Anterior cingulate cortex (tissue), 58 donors: ENCODE measurements at places on chromosomes 7 and 10.

- no peak for DNase-seq
Measured at GRCh38 chr7:2666155-2666554, 21.8 kb upstream of the AMZ1 start.

- DNase-seq = no peak
Measured at GRCh38 chr7:83655951-83656556, 7.1 kb upstream of the SEMA3E start.

DNA sequence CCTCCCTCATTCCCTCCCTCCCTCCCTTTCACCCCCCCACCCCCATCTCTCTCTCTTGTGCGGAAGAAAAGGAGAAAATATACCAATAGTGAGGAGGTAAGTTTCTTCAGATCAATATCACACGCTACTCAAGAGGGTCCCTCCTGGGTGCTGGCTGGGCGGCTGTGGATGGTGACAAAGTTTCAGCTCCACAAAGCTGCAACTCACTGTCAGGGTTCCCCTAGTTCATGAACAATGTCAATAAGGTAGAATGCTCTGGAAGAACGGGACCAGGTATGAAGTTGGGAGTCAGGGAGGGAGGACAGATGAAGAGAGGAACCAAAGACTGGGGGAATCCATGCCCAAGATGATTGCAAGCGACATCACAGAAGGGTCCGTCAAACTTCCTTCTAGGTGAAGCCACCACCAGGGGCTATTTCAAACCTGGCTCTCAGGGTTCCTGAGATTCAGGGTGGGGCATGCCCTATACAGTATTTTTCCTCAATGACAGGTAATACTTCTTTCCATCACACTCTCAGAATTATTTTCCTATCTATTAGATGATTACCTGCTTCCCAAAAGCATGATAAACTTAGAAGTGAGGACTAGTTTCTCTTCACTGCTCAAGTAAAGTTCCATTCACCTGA lies 1.4 kb upstream of the PDE1C start:
- DNase-seq = no peak

GRCh38 chr10:96700374-96701099 lies 19.8 kb downstream of the PIK3AP1 start:
- DNase-seq = no peak

GRCh38 chr10:108392286-108392685 lies 1227.8 kb upstream of the SORCS1 start:
- DNase-seq = no peak
